H54 (cell line): ENCODE measurements at places on chromosomes 2 and 18.

- DNase-seq = no peak
Observed at GRCh38 chr2:99974275-99974674, 168.1 kb downstream of the AFF3 start.

DNA sequence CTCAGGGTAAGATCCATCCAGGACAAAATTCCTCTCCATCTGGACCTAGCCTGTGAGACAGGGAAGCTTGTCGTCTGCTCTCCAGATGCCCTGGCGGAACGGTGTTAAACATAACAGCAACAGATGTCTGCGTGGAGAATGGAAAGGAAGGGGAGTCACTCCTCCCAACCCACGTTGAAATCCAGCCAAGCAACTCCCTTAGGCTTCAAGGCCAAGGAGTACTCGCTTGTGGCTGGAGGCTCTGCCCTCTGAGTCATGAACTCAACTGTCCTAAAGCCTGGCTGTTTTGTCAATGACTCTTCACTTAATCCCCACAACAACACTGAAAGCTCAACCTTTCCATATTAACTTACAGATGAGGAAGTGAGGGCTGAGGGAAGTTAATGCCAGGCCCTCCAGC, 42.2 kb downstream of the TPO start:
- no peak for DNase-seq

- no peak for DNase-seq
Observed at GRCh38 chr2:3447789-3448317, 68.4 kb downstream of the TRAPPC12 start.

DNA sequence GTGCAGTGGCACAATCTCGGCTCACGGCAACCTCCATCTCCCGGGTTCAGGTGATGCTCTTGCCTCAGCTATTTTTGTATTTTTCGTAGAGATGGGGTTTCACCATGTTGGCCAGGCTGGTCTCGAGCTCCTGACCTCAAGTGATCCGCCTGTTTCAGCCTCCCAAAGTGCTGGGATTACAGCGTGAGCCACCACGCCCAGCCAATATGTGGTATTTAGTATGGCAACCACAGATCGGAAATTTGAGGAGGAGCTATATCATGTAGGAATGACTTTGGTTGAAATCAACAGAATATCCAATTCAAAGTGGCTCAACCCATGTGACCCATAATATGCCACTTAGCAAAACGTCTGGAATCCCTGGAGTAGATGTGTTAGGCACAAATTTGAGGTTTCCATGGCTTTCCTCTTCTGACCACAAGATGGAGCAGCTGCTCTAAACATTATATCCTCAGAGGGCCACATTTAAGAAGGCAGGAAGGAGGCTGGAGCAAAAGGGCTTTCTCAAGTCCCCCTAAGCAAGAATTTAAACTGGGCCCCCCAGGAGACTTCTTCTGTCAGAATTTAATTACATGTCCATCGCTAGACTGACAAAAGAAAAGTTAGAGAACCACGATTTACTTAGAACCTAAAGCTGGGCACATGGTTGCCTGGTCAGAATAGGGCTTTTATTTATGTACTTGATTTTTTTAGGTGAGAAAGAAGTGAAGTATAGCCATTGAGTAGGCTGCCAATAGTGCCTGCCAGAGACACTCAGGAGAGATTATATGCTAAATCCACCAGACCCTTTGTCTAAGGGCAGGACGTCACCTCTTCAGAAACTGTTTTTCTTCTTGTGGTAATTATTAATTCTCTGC, 49.6 kb upstream of the ITSN2 start:
- peak; percentile 41 for DNase-seq

- DNase-seq = no peak
Observed at GRCh38 chr2:17413036-17413435, 105.2 kb downstream of the RAD51AP2 start.

GRCh38 chr2:240963868-240964703, 34.3 kb upstream of the SNED1 start:
- DNase-seq = no peak
